HepG2 (cell line): ENCODE measurements at places on chromosomes 2 and 18. TPM values are rescaled to one million over a fixed set of nuclear protein-coding genes. Genes with fewer than 3 reads are reported as not detected.

Gene ANKRD62
- not detected in 2 replicates for total RNA-seq

Gene MEIS1
- 4.5 and 6.0 TPM in 2 replicates for total RNA-seq

DNA sequence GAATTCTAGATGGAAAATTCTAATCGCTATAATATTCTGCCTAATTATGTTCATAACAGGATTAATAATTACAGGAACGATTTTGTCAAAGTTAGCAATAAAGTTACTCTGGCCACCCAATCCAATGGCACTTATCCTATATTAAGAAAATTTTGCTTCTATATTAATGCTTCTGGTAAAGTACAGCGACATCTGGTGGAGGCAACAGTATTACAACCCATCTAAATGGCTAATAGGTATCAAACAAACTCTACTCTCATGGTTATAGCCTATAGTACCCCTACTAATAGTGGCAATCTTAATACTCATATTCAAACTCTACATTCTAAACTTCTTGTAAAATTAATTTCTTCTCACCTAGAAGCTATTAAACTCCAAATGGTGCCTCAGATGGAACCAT lies 1084.7 kb upstream of the LRRTM1 start:
- no peak overlapping the region for H3K27ac ChIP-seq
- H3K36me3 ChIP-seq: no peaks in the 10 kb centered on the region
- H3K4me3 ChIP-seq: no peak overlapping the region
- H3K4me1 ChIP-seq: no peaks in the 10 kb centered on the region

- DNase-seq: no peak
- no peak overlapping the region for H3K27ac ChIP-seq
- H3K36me3 ChIP-seq: no peaks in the 10 kb centered on the region
- no peaks in the 10 kb centered on the region for H3K4me1 ChIP-seq
- H3K4me3 ChIP-seq: no peak overlapping the region
These were observed 71.2 kb upstream of the CNTNAP5 start for GRCh38 chr2:123953846-123954245.

DNA sequence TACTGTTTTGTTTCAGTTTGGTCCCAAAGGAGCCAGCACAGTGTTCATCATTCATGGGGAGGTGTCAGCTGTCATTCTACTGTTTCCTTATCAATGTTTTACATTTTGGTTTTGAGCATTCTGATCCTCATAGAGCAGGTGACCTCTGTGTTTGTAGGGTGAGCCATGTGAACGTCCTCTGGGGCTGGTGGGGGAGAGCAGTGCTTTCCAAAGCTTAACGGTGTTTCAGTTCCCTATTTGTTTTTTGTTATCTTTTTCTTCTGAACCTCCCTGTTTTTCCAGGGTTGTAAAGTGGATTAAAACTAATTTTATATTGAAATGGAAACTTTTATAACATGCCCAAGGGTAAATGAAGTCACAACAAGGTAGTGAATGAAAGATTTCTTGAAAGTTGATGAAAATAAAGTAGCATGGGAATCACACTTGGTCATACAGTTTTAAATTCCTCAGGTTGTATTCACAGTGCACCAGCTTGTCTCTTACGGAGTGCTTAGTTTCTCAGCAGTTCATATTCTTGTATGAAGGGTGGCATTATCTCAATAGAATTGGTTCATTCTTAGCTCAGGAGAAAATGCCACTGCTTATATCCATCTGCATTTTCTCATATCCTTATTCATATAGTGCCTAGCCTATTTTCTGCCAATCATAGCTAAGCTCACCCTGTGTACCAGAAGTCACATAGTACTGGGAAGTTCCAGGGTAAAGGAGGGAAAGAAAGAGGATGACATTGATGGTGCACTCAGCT lies 54.5 kb downstream of the MAP4K4 start:
- peaks cover 6% of the 10 kb centered on the region; the same call in 1 of the 3 replicates for H3K36me3 ChIP-seq
- H3K4me3 ChIP-seq: peak overlapping the region; percentile 18; the same call in 1 of the 2 replicates

- H3K36me3 ChIP-seq: no peaks in the 10 kb centered on the region
- no peak overlapping the region for H3K4me3 ChIP-seq
- DNase-seq: no peak
- H3K4me1 ChIP-seq: peaks cover 6% of the 10 kb centered on the region; the same call in 1 of the 2 replicates
- peaks cover 3% of the 10 kb centered on the region; the same call in 1 of the 3 replicates for H3K27me3 ChIP-seq
These were observed 33.0 kb upstream of the MEP1B start for GRCh38 chr18:32156855-32157254.
